ENCODE measurements at places on chromosomes 13 and 19.
A peak's percentile ranks its signal among the peaks of the same experiment; 100 is the strongest.

GRCh38 chr19:23262920-23263319 lies 12.7 kb upstream of the ZNF724 start:
- DNase-seq: no peak

DNA sequence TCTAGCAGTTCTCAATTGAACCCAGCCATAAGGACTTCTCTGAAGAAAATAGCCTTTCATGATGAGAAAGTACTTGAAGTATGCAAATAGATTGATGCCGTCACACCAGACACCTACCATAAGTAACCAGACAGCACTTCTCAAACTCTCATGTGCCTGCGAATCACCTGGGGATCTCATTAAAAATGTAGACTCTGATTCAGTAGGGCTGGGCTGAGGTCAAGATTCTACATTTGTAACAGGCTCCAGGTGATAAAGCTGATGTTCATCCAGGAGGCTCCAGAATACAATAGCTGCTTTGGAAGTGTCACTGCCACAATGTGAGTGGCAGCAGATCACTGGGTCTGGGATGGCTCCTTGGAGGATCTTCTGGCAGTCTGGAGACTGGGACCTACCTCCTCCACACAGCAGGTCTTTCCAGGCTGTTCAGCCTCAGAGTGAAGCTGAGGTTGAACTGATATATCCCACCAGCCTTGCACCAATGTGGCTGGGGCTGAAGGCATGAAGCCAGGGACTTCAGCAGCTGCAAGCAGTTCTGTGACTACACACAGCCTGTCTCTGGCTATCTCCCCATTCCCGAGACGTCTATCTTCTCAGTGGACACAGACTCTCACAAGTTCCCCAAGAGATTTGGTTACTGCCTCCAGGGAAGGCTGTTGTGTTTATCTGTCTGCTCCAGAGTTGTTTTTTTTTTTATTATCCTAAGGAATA lies 9.1 kb downstream of the MBNL2 start:
- no peak for DNase-seq

- DNase-seq: no peak
Measured at GRCh38 chr19:6532244-6532999, 1.6 kb downstream of the TNFSF9 start.

- DNase-seq: no peak
Measured at GRCh38 chr19:56269348-56269747, 3.2 kb upstream of the EDDM13 start.

DNA sequence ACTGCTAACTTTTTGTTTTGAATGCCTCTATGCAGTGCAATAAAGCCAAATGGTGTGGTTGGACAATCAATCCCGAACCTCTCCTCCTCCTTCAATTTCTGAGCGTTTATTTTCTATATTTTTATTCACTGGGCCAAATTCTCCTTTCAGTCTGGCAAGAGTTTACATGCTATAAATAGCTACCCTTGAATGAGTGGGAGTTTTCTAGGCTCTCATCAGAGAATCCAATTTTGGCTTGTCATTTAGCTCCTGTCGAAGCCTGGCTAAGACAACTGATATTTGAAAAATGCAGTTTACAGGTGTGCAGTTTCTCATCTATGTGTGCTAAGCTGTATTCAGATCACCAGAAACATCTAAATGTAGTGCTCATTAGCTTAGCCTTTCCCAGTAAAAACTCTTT lies 61.8 kb downstream of the OLFM4 start:
- no peak for DNase-seq

DNA sequence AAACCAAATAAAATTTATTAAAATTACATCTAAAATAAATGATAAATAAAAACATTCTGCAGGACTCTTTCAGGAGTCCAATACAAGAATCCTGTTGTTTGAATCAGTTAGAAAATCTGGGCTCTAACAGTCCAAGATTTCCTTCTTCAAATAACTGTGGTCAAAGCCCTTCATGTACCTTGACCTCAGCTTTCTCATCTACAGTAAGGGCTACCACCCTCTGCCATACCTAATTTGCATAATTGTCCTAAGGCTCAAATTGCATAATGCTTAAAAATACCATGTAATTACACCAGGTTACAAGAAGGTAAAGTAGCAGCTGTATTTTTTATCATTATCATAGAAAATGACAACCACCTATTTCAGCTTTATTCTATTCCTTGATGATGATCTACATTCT lies 54.3 kb downstream of the XPO4 start:
- DNase-seq: no peak

DNA sequence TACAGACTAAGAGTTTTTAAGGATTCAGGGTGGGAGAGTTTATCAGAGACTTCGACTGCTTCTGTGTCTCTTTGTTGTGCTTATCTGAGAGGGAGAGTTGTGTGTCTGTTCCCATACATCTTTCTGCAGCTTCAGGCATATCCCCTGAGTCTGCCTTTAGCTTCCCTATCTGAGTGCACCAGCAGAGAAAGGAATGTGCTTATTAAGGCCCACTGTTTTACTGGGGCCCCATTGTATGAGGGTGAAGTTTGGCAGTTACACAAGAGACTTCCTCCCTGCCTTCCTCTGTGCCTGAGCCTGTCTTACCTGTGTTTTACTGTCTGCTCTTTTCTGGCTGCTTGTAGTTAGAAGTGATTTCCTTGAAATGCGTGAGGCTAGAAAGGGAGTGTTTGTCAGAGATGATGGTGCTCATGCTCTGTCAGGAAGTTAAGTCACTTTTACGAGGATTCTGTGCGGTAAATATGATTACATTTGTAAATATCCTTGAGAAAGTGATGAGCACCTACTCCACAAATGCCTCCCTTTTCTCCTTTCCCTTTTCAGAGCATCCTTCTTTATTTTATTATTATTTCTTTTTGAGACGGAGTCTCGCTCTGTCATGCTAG lies 1228.9 kb upstream of the MIR17HG start:
- no peak for DNase-seq

DNA sequence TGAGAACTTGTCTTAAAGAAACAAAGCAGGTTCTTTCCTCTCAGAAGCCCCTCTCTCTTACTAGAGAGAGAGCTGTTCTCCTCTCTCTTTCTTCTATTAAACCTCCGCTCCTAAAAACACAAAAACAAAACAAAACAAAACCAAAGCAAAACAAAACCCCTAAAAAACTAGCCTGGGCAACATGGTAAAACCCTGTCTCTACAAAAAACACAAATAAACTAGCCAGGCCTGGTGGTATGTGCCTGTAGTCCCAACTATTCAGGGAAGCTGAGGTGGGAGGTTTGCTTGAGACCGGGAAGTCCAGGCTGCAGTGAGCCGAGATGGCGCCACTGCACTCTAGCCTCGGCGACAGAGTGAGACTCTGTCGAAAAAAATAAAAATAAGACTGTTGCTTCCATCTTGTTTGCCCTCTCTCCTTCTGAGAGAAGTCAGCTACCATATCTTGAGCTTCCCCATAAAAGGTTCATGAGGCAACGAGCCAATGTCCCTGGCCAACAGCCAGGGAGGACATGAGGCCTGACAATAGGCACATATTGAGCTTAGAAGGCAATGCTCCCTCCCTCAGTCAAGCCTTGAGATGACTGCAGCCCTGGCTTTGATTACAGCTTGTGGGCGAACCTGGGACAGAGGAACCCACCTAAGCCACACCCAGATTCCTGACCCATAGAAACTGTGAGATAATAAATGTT lies 17.5 kb upstream of the FLT3 start:
- peak; percentile 27 for DNase-seq

DNA sequence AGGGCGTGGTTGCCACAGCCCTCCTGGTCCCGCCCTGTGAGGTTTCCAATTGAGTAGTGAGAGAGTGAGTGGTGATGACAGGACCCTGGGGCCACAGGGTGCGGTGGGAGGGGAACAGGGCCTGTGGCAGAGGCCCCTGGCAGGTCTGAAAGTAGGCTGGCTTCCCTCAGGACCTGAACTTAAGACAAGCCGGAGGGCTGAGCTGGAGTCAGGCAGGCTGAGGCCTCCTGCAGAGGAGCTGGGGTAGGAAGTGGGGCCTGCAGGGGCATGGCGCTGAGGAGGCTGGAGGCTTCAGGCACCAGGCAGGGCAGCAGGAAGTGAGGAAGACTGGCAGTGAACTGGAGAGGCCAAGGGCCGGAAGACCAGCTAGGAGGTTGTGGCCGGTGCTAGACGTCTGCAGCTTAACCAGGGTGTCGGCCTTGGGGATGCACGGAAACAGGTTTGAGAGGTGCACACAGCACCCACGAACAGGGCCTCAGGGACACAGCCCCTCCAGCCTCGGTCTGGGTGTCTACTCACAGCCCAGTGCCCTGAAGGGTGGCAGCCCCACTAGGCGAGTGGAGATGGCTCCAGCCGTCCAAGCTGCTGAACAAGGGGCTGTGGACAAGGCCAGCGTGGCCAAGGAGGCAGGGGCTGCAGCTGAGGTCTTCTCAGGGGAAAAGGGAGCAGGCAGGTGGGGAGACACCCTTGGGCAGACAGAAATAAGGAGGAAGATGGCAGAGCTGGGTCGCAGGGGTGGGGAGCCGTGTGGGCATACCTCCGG lies 17.8 kb downstream of the POP4 start:
- DNase-seq: no peak

DNA sequence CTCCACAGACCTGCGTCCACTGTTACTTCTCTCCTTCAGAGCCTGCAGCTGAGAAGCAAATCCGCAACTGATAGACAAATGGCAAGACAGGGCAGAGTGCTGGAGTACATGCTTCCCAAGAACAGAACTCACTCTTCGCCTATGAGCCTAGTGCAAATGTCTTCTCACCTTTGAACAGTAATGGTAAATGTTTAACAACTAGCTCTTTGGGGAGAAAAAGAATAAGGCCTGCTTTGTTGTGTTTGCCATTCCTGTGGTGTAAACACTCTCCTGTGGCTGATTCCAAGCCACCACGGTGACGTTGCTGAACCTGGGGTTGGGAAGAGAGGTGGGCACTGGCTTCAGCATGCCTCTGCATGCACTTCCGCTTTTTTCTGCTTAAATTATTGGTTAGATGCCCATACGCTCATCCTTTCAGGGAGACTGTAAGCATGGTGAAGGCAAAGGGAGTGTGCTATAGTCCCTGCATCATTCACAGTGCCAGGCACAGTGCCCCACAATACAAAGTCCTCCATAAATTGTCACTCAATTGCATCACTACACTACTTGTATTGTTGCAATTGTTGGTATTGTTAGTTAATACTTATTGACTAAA lies 28.1 kb upstream of the GTF3A start:
- DNase-seq: no peak

DNA sequence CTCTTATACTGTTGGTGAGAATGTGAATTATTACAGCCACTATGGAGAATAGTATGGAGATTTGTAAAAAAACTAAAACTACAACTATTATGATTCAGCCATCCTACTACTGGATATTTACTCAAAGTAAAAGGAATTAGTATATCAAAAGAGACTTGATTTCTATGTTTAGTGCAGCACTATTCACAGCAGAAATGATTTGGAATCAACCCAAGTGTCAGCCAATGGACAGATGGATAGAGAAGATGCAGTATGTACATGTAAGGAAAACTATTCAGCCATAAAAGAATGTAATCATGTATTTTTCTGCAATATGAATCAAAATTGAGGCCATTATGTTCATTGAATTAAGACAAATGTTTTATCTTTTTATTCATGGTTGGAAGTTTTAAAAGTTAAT lies 1705.5 kb downstream of the SLITRK1 start:
- no peak for DNase-seq

GRCh38 chr19:34493649-34494044 lies 12.1 kb downstream of the WTIP start:
- no peak for DNase-seq

DNA sequence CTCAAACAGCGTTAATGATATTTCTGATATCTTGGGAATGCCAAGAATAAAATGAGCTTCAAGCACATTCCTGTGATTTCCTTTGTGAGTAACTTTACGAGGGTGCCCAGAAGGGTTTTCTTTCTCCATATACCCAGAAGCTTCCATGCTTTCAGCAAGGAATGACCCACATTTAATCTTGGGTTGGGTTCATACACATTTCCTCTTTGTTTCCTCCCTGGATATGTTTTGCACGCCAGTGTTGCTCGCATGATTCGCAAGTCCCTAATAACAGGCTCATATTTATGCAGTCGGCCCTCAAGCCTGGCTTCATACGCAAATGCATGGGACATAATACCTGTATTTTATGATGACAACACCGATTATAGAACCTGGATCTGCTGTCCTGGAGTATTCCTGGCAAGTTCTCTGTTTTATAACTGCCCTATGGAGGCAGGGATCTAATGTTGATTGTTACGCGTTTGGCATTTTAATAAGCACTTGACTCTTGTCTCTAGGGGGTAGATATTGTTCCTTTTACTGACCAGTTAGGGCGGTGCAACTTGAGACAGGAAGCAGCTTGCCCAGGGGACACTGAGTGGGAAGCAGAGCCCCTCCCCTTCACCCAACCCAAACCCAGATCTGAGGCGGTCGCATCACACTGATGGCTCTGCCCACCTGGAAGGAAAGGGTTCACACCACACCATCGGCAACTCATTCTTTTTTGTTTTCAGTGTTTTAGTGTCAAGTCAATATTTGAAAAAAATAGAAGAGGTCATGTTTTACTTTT lies 220.4 kb upstream of the SOX1 start:
- no peak for DNase-seq

- no peak for DNase-seq
Measured at GRCh38 chr13:108220041-108220440, 1.8 kb downstream of the ABHD13 start.

- peak; percentile 65 for DNase-seq
Measured at GRCh38 chr13:48975101-48975855, 434 bp upstream of the FNDC3A start.

Measured in femur (tissue), 1 donor.